ENCODE measurements at places on chromosomes 5 and 9. TPM values are rescaled to one million over a fixed set of nuclear protein-coding genes. Genes with fewer than 3 reads are reported as not detected.

The PHYKPL gene
- total RNA-seq, result 34.0 TPM

The CDK5RAP2 gene
- 63.6 TPM for total RNA-seq

The CEP72 gene
- total RNA-seq, result 1.7 TPM

The SGCD gene
- total RNA-seq, result 98.7 TPM

The NAA35 gene
- total RNA-seq, result 17.9 TPM

The PDE8B gene
- 5.9 TPM for total RNA-seq

The ANKH gene
- total RNA-seq, result 227 TPM

GRCh38 chr5:178739452-178740180, 9.2 kb upstream of the ZNF354A start:
- DNase-seq, result no peak

DNA sequence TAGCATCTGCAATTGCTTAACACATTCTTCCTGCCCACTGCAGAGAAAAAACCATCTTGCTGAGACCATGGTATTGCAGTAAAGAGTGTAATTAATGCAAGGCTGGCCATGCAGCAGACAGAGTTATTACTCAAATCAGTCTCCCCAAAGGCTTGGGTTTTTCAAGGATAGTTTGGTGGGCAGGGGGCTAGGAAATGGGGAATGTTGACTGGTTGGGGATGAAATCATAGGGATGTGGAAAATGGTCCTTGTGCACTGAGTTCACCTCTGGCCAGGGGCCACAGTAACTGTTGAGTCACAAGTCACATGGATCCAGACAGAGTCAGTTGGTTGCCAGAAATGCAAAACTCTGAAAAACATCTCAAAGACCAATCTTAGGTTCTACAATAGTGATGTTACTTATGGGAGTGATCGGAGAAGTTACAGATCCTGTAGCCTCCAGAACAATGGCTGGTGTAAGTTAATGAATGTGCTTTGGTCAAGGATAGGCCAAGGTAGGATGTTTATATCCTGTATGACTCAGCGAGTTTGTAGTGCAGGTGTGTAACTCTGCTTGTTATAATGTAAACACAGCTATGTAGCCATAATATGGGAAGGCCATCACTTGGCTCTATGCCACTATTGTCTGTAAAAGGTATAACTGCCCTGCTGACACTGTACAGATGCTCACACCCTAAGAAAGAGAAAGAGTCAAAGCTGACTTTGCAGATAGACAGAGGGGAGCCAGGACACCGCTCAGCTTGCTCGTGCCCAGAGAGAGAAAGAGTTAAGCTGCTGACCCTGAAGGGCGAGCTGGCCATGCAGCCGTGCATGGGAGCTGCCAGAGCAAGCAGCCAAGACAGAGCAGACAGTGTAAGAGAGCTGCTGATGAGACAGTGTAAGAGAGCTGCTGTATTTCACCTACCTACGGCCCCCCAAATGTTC, 27.2 kb downstream of the C9orf152 start:
- DNase-seq, result no peak

GRCh38 chr9:136201174-136201573, 3.8 kb downstream of the LHX3 start:
- no peak for DNase-seq

DNA sequence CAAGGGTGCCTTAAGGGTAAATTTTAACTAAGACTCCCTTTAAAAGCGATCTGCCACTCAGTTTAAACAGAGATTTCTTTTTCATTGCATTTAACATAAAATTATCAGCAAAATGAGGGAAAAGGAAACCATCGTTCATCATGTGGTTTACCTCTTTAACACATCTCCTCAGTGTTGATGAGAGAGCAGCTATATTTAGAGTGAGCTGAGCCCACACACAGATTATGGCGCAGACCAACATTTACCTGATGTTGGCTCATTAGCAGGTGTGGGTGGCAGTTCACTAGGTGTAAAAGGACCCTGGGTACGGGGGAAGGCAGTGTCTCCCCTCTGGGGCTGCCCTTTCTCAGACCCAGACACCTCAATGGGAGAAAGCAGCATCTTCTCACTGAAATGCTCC, 149.8 kb downstream of the ENTREP1 start:
- no peak for DNase-seq

- no peak for DNase-seq
Measured at GRCh38 chr5:153661897-153662296, 171.4 kb downstream of the GRIA1 start.

DNA sequence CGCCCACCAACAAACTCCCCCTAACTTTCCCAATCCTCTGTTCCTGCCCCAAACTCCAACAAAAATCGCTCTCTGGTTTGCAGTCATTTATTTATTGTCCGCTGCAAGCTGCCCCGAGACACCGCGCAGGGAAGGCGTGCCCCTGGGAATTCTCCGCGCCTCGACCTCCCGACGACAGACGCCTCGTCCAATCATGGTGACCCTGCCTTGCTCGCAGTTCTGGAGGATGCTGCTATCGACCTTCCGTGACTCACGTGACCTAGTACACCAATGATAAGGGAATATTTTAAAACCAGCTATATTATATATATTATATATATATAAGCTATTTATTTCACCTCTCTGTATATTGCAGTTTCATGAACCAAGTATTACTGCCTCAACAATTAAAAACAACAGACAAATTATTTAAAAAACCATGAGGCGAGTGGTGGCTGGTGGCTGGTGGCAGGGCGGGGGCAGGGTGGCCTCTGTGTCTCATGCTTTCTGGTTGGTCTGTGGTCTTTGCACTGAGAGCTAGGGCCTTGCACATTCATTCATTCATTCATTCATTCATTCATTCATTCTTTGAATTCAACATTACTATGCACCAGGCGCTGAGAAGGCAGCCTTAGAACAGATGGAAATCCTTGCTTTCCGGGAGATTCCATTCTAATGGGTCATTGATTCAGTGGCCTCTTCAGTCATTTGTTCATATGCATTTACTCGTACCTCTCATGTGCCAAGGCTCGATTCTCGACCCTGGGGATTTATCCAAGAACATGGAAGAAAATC, 37.9 kb downstream of the FGF18 start:
- no peak for DNase-seq

DNA sequence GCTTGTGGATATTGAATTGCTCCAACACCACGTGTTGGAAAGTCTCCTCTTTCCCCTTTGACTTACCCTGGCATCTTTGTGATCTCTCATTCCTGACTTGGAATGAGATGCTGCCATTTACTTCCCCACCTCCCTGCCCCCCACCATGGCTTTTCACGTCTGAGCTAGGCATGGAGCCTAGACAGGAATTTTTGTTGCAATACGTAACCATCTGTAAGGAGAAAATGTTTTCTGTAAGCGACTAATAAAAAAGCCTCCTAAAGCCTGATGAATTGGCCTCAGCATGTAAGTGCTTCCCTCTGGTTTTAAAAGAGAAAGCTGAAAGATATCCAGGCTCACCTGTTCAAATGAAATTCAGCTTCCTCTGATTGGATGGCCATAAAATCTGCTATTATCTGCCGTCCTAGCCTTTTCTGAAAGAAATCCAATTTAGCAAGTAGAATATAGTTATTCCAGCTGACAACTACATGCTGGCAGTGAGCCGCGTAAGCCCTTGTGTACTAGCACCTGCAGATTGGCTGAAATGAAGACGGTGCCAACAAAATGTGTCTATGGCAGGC, 200.1 kb downstream of the NSG2 start:
- no peak for DNase-seq

Measured in left ventricle myocardium inferior (tissue), 1 donor.